Mammary microvascular endothelial cell (primary cell): ENCODE measurements at places on chromosomes 6 and 20. TPM values are rescaled to one million over a fixed set of nuclear protein-coding genes. Genes with fewer than 3 reads are reported as not detected.

The EMILIN3 gene
- 0.05 TPM in 1 of 2 replicates, not detected in the other for total RNA-seq

The FOXS1 gene
- not detected in 2 replicates for total RNA-seq

The ALDH5A1 gene
- 0.25 and 0.40 TPM in 2 replicates for total RNA-seq

The DEFB132 gene
- not detected in 2 replicates for total RNA-seq

The DNAH8 gene
- not detected in 2 replicates for total RNA-seq

The SLC35D3 gene
- not detected in 2 replicates for total RNA-seq

The TFAP2A gene
- not detected in 2 replicates for total RNA-seq
